PC-3 (cell line): ENCODE measurements at places on chromosomes 1 and 21. TPM values are rescaled to one million over a fixed set of nuclear protein-coding genes. Genes with fewer than 3 reads are reported as not detected.
A peak's percentile ranks its signal among the peaks of the same experiment; 100 is the strongest.

Gene FMOD
- not detected in 2 replicates for total RNA-seq

Gene ELAVL4
- total RNA-seq: not detected in 2 replicates

Gene SPRR2B
- total RNA-seq: not detected in 2 replicates

Gene C1orf115
- 5.9 and 6.3 TPM in 2 replicates for total RNA-seq

Gene TNFRSF14
- 21.1 and 25.5 TPM in 2 replicates for total RNA-seq

Gene CLEC20A
- not detected in 2 replicates for total RNA-seq

Gene S100A2
- total RNA-seq: 358 and 373 TPM in 2 replicates

Gene C1orf53
- total RNA-seq: 4.3 and 10.4 TPM in 2 replicates

DNA sequence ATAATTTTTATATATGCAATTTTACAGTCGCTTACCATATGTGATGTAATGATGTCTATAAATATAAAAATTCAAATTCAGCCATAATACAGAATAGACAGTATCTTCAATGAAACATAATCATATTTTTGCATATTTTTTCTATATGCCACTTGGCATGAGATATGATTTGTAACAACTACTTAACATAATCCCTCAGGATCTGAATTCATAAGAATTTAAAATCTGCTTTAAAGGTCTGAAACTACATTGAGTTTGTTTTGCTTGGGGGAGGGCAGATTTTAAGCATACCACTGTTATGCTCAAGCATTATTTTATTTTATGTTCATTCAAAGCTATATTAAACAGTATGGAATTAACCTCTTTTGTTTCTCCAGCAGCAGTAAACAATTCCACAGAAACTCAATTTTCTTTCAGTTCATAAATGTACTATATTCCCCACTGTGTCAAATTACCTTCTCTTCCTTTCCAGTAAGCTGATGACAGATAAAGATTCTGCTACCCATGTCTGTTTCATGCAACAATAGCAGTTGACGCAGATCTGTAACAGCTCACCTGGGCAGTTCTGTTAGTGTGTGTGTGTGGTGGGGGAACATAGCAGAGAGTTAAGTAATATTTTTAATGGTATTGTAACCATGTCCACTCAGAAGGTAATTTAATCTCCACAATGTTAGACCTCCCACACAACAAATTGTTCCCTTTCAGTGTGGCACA lies 224.8 kb downstream of the NTNG1 start:
- no peak for DNase-seq

- no peak for DNase-seq
Observed at GRCh38 chr1:103365860-103366569, 159.5 kb upstream of the RNPC3 start.

DNA sequence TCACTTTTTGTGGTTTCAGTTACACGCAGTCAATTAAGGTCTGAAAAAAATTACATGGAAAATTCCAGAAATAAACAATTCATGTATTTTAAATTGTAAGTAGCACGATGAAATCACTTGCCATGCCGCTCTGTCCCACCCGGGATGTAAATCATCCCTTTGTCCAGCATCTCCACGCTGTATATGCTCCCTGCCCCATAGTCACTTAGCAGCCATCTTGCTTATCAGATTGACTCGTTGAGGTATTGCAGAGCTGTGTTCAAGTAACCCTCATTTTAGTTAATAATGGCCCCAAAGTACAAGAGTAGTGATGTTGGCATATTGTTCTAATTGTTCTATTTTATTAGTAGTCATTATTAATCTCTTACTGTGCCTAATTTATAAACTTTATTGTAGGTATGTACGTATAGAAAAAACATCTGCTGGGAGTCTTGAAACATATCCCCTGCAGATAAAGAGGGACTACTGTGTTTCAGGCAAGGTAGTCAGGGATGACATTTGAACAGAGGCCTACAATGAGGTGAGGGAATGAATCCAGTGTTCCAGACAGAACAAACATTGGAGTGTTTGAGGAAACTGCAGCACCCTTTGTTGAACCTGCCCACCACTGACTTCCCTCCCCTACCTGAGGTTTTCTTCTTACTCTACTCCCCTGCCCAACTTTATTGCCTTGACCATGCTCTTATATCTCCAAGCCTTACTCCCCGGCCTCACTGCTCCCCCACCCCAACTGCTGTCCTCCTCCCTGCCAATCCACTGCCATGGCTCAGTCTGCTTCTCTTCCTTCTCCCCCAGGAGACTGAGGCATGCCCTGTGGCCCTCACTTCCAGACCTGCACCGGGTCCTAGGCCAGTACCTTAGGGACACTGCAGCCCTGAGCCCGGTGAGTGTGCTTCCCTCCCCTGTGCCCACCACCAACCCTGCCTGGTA lies 7.1 kb upstream of the CDC20 start:
- no peak for DNase-seq

- DNase-seq: no peak
Observed at GRCh38 chr21:46661211-46661625, 25.7 kb downstream of the PRMT2 start.

- DNase-seq: no peak
Observed at GRCh38 chr21:42621819-42622177, 31.6 kb upstream of the PDE9A start.

DNA sequence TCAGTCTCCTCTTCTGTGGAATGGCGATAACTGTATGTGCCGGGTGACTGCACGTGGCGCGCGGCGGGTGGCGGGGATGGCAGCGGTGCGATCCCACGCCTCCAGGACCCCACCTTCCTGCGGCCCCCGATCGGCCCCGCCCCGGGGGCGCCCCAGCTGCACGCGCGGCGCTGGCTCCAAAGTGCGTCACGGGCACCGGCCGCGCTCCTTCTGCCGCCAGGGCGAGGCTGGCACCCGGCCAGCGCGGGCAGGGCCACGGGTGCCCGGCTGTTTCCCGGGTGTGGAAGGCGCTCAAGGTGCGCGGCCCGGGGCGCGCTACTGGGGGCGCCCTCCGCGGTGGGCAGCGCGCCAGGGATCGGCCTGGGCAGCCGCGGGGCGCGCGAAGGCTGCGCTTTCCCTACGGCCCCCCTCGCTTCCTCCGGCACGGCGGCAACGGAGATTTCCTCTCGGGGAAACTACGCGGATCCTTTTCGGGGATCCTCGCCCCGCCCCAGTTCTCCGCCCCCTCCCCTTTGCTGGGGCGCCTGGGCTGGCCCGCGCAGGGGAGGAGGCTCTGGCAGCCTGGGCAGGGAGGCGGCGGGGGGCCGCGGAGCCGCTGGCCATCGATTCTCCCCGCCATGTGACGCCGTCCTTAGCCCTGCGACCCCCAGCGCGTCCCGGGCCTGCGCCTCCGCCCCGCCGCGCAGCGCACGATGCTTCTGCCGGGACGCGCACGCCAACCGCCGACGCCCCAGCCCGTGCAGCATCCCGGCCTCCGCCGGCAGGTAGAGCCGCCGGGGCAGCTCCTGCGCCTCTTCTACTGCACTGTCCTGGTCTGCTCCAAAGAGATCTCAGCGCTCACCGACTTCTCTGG lies at the start of gene EVA1C:
Gene EVA1C, plus strand, starts transcription at position 545 of the 853 bp plus-strand sequence. Its CDS starts 148 bp downstream, at position 693.
- peak; percentile 71 for DNase-seq

- peak; percentile 37 for DNase-seq
Observed at GRCh38 chr1:8903410-8903809, 24.9 kb upstream of the ENO1 start.

DNA sequence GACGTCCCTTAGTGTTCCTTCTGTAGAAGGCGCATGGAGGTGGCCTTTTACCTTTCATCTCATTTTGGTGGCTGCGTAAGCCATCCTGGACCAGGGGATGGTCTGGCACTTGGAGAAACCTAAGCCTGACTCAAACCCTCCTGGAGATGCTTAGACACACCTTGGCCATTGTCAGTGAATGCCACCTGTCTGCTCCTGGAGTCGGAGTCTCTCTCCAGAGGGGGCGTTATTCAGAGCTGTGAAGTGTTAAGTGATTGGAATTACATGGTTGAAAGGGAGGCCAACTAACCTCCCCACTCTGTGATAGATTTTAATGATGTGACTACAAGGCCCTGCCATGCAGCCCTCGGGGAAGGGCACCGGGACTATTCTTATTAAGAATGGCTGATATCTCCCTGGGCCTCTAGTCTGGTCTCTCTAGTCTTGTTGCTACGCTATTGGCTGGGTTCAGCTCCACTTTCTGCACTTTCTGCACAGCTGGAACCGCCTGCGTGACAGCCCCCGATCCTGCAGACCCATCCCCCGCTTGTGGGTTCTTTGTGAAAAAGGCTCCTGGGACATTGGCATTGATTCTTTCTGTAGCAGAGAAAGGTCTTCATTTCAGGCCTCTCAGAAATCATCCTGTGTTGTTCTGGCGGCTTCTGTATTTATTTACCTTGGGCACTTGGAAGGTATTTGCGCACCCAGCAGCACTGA lies 4.2 kb downstream of the RASSF5 start:
- DNase-seq: no peak

GRCh38 chr1:80962564-80962963 lies 838.2 kb upstream of the ADGRL2 start:
- no peak for DNase-seq

GRCh38 chr1:165898837-165899236 lies 71.4 kb downstream of the UCK2 start:
- peak; percentile 50 for DNase-seq

DNA sequence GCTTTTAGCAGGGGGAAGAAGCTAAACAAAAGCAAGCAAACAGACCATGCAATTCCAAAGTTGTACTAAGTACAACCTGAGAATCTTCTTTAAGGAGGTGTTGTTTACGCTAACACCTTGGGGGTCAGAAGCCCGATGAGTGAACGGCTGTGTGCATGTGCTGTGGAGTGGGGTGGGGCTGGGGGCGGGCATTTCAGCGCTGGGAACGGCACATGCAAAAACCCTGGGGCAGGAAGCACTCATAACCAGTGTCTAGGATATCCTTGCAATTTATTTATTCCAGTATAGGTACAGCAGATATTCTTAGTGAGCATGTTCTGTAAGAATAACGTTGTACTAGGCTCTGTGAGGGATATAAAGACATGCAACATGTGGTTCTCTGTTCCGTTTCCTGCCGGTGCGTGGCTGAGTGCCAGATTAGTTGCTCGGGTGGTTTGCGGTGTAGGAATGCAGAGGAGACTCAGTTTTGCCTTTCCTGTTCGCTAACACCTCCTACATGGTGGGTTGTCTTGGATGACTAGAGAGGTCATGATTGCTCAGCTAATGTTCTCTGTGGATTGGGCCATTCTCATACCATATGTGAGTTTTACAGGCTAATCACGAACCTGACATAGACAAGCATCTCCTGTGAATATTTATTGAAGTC lies 3.7 kb downstream of the FASLG start:
- peak; percentile 37 for DNase-seq

DNA sequence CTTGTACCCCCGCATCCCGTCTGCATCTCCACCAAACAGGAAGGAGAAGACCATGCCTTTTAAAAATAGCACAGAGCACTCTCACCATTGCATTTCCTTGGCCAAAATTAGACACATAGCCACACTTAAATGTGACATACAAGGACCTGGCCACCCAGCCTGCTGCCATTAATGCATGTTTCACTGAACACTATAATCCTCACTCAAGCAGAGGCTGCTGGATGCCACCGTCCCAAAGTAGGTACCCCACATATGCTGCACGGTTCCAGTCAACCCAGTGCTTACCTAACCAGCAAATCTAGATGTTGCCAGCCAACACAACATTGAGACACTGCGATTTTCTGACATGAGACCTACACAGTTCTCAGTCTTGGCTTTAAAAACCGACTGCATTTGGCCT lies 107.7 kb downstream of the ADSS2 start:
- DNase-seq: no peak

DNA sequence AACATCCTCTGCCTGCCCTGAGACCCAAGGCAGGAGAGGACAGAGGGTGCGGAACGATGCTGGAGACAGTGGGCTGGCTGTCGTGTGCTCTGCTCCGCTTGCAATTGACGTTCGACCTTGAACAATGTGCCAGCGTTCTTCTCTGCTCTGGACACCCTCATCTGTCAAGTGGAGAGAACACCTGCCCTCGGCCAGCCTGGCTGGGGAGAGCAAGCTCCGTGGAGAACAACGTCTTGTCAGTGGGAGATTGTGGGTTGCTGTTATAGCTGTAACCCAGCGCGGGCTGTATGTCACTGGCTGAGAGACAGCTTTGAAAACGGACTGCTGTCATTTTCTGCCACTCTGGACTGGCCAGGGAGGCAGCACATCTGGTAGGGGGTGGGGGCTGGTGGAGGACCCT lies 14.7 kb downstream of the KIAA1614 start:
- no peak for DNase-seq

DNA sequence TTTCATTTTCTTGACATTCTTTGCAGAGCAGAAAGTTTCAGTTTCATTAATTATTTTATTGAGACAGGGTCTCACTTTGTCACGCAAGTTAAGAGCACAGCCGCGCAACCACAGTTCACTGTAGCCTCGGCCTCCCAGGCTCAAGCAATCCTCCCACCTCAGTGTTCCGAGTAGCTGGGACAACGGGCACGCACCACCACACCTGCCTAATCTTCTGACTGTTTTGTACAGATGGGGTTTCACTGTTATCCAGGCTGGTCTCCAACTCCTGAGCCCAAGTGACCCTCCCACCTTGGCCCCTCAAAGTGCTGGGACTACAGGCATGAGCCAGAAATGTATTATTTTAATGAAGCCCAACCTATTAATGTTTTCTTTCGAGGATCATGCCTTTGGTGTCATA lies 3.0 kb upstream of the SPATC1L start:
- DNase-seq: no peak

GRCh38 chr1:207006083-207006482 lies 26.5 kb downstream of the C1orf116 start:
- DNase-seq: no peak

DNA sequence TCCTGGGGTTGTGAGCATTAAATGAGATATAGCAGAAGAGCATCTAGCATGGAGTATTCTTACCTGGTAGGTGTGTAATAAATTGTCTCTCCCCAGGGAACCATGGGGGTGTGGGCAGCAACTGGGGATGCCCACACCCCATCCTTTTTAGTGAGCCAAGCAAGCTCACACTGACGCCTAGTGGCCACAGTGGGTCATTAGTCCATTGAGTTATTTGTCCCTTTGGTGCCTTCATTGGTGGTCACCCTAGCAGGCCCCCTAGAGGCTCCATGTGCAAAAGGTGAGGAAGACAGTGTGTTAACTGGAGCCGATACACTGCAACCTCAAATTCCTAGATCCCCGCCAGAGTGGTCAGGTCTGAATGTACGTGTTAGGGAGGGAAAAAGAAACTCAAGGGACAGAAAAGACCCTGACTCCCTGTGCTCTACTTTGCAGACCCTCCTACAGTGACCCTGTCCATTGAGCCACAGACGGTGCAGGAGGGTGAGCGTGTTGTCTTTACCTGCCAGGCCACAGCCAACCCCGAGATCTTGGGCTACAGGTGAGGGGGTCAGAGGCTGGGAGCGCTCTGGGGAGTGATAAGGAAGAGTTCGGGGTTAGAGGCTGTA lies 93.3 kb upstream of the CD1D start:
- DNase-seq: peak; percentile 87

DNA sequence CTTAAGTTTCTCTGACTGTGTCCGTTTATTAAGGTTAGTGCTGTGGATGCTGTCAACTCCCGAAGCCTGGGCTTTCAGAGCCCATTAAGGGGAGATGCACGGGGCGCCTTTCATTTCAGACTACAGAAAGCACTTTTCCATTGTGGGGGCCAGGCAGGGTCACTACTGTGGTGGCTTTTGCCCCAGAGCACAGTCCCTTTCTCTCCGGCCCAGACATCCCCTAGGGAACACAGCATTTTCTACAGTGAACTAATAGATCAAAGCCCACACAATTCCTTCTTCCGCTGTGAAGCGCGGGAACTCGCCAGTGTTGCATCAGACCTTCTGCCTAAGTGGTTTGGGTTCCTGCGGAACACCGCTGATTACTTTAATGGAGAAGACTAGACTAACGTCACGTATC lies 26.8 kb upstream of the MAP1LC3C start:
- no peak for DNase-seq

- DNase-seq: no peak
Observed at GRCh38 chr21:28799926-28800325, 192.8 kb downstream of the LTN1 start.
